Stimulated activated CD8-positive, alpha-beta memory T cell treated with anti-CD3 and anti-CD28 coated beads, Interleukin-2, amount 100 ng/mL, for 48 hours (primary cell): ENCODE measurements at places on chromosomes 2 and 18.

DNA sequence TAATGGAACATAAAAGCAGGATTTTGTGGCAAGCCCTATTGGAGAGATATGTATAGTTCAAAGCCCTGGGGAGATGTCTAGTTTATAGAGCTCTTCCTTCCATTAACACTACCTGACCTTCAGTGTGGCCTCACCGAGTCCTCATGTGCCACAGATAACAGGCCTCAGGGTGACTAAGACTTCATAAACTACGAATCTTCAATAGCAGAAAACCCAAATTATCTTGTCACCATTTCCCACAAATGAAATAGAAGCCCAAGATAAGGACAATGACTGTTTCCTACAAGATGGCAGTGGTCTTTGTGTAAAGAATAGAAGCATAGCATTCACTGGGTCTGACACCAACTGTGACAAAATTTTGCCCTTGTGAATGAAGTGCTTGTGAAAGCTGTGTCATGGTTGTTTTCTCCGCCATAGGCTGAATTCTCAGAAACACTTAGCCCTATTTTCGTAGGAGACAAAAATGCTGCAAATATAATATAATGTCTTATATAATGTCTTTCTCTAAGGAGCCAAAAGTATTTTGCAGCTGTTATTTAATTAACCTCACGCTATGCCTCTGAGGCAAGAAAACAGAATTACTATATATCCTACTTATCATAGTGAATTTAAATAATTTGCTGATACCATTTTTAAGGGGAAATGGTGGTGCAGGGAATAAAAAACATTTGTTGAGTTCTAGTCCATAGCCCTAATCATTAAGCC is 136.7 kb upstream of the CWC22 start:
- no peak for DNase-seq

DNA sequence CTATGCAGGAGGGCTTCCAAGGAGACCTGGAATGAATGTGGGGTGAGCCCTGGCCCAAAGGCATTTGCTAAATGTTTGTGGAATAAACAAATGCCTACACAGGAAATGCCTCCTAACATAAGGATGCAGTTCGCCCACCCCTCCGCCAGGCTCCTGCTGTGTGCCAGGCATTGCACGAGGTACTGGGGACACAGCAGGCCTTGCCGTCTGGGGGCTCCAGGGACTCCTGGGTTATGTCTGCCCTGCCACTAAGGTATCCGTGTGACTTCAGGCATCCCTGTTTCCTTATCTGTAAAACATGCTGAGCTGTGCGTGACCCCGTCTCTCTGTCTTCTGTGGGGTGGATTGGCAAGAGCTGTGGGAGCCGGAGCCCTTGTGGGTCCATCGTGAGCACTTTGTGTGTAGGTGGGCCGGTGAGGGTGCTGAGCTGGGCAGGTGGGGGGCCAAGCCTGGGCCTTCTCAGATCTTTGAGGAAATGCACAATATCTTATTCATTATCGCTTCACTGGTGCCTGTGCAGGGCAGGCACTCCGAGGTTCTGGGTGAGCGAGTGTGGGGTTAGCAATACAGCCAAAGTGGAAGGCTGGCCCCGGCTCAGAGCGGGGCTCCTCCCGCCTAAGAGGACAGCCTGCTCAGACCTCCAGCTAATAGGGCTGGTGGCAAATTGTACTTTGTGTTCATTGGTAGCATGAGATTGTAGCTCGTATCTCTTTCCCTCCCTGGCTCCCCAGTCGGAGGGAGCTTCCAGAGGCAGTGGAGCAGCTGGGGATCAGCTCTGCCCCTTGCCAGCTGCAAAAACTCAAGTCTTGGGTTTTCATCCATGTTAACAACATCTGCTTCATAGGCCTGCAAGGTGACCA is 126.8 kb downstream of the GLI2 start:
- DNase-seq = no peak

DNA sequence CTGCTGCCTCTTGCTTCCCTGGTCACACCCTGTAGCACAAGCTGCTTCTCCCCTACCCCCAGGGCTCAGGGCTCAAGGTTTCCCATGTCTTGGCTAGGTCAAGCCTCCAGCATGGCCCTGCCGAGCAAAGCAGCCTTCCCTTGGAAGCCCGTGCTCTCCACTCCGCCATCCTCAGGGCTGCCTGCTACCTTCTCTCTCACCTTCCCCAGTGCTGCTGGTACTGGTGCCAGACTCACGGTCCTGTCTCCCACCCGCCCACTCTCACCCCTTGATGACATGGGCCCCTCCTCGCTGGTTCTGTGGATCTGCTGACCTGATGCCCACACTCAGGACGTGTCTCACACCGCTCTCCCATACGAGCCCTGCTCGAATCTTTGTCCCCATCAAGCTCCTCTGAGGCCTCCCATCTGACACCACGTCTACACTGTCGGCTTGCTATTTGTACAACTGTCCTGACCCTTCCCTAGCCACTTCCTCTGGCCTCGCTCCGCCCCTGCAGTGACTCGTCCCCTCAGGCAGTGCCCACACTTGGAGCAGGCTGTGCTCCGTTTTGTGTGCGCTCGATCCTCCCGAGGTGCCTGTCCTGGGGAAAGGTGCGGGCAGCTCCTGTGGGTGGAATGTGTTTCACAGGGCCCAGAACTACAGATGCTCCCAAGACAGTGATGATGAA is 49.9 kb downstream of the ZAP70 start:
- DNase-seq = no peak

DNA sequence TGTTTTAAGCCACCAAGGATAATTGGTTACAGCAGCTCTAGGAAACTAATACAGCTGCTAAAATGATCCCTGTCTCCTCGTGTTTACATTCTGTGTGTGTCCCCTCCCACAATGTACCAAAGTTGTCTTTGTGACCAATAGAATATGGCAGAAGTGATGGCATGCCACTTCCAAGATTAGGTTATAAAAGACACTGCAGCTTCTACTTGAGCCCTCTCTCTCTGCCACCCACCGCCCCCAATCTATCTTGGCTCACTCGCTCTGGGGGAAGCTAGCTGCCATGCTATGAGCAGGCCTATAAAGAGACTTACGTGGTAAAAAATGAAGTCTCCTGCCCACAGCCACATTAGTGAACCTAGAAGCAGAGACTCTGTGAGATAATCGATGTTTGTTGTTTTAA is 3.5 kb upstream of the IL1F10 start:
- no peak for DNase-seq
